ENCODE measurements at places on chromosomes 2 and 18.

GRCh38 chr2:222447131-222447530 is 22.8 kb downstream of the SGPP2 start:
- no peak for DNase-seq

- no peak for DNase-seq
Observed at GRCh38 chr18:35890323-35890722, 82.2 kb upstream of the RMP24 start.

GRCh38 chr18:73093687-73094250 is 226.0 kb upstream of the NETO1 start:
- DNase-seq, result no peak

- no peak for DNase-seq
Observed at GRCh38 chr2:1770566-1771380, 26.5 kb upstream of the PXDN start.

DNA sequence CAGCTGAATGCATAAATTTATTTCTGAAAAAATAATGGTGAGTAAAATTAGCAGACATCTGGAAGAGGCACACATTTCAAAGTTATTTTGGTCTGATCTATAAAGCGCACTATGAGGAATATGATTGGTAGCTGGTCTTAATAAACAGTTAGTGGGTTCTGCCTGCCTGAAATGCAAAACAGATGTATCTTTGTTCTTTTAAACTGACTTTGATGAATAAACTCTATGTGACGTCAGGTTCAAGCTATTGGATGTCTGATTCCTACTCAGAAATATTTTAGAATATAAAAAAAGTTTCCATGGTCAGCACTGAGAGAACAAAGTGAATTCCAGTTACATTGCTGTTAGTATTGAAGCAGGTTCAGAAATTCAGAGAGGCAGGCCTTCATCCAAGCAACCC is 136.4 kb downstream of the TPGS2 start:
- DNase-seq, result peak; percentile 91

- DNase-seq, result peak; percentile 45
Observed at GRCh38 chr18:46402396-46402795, 254.6 kb downstream of the LOXHD1 start.

DNA sequence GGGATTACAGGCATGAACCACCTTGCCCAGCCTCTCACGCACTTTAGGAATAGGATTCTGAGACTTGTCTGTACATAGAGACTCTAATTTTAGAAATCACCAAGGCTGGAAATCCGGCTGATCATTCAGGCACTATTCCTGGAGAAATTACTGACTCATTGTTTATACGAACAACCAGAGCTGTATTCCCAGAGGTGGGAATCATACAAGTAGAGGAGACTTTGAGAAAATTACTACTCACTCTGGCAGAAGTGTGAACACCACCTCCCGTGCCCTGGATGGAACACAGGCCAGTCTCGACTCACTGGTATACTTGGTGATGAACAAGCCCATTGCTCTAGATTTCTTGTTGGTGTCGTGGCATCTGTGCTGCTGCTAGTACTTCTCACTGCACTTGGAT is 5.8 kb upstream of the ADNP2 start:
- peak; percentile 54 for DNase-seq

DNA sequence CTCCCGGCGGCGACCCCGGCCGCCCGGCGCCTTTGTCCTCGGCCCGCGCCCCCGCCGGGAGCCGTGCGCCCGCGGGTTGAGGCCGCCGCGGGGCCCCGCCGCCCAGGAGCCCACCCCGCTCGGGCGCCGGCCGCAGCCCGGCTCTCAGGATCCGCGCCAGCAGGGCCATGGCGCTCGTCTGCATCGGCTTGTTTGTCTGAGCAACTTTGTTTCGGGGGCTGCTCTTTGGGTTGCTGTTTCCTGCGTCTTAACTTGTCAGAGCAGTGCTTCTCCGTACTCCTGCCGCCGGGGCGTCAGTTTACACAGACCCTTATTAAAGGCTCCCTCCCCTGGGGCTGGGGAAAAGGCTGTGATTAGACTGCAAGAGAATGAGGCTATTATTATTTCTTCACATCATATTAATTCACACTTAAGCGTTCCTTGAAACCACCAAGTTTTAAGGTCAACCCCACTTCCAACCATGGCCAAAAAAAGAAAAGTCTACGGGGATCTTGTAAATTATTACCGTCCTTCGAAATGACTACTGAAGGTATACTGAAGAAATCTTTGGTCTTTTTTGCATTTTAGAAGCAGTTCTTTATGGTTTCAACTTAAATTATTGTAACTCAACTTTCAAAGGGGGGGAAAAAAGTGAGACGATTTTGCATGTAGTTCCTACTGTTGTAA is at the start of gene CYP27C1:
Gene CYP27C1, minus strand, starts transcription at position 198 of the 666 bp plus-strand sequence. Its CDS starts 29 bp downstream, at position 169.
- peak; percentile 56 for DNase-seq

DNA sequence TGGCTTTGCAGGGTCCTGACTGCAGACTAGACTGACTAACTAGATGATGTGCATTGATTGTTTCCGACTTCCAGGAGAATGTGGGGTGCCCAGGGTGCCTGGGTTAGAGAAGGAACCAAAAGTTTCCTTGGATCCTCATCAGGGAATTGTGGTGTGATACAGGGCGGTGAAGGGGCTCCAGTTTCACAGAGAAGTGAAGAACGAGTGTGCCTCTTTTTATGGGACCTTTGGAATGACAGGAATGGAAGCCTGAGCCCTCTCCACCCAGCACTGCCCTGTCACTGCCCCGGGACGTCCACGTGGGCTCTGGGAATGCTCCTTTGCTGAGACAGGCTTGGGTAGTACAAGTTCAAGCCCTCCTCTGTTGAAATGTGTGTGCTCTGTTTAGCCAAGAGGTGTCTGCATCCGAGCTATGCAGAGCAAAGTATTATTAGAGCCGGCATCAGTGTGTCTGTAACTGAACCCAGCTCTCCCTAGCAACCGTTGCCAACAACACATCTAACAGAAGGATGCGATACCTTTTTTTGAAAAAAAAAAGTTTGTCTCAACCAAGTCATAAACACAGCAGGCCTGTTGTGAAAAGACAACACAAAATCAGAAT is 183.6 kb downstream of the SMAD7 start:
- peak; percentile 50 for DNase-seq

DNA sequence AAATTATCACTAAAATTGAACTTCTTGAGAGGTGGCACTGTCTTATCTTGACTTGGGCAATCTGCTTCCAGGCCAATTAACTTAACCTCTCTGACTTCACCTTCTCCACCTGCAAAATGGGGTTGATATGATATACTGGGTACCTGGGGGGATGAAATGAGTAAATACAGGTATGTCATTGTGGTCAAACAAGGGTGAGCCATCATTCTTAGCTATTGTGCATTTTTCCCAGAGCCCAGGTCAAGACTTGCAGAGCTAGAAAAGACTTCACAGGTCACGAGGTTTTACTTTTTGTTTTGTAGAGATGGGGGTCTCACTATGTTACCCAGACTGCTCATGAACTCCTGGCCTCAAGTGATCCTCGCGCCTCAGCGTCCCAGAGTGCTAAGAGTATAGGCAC is 145.0 kb downstream of the PRKCE start:
- no peak for DNase-seq

GRCh38 chr18:78913395-78913794 is 66.2 kb upstream of the SALL3 start:
- DNase-seq, result no peak

DNA sequence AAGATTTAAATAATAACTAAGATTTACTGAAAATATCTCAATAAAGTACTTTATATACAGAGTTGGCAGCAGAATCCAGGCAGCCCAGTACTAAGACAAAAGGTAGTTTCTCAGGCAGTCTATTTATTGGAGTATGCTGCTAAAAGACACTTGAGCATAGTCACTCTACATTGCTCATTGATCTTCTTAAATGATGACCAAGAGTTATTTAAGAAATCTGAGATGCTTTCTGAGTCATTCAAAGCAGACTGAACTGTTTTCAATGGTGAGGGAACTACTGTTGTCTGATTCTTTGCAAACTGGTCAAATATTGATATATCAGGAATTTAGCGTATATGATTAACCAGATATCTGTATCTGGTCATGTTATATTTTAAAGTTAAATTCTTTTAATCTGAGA is 133.6 kb downstream of the PHLPP1 start:
- DNase-seq, result peak; percentile 54

DNA sequence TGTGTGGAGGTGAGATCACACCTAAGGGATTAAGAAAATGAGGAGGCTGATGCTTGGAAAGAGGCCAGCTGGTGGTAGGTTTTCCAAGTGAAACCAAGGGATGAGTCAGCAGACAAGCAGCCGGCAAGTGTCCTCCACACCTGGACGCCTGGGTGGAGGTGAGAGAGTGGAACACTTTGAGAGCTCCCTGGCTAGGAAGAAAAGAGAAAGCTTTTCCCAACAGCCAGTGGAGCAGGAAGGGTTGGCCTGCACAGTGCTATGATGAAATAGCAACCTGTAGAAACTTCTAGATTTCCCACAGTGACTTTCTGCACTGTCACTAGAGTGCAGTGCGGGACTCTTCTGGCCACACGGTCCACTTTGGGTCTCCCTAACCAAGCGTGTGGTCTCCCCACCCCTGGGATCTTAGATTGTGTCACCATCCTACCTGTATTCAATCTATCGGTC is 19.6 kb upstream of the IL37 start:
- no peak for DNase-seq

GRCh38 chr2:129975016-129975774 is 4.3 kb upstream of the RAB6C start:
- DNase-seq, result no peak

- no peak for DNase-seq
Observed at GRCh38 chr2:126482582-126483464, 173.1 kb upstream of the GYPC start.

DNA sequence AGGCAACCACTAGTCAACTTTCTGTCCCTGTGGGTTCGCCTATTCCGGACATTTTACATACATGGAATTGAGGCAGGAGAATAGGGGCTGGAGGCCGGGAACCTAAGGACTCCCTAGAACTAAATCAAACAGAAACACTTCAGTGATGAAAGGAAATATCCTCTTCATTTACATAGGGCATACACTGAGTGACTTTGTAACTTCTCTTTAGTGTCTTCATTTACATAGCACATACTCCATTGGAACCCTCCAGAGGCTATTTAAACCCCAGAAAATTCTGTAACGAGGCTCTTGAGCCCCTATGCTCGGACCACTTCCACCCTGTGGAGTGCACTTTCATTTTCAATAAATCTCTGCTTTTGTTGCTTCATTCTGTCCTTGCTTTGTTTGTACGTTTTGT is 56.5 kb downstream of the CCDC195 start:
- DNase-seq, result no peak
